Calu3 (cell line): ENCODE measurements at places on chromosomes 12 and 14.

DNA sequence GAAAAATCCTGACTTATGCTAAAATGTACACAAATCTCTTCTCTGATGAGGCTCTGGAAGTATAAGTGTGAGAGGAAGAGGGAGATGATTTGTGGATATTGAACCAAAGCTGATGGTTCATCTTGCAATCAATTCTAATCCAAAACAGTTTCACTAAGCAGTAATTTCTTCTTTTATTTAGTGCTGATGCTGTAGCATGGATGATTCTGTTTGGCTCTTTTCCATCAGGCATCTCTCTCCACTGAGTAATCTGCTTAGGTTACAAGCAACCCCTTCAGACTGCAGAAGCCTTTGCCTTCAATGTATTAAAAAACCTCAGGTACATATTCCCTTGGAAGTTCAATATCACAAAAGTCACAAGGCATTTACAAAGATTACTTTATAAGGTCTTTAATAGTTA, 159.1 kb upstream of the CCDC198 start:
- no peak for DNase-seq

DNA sequence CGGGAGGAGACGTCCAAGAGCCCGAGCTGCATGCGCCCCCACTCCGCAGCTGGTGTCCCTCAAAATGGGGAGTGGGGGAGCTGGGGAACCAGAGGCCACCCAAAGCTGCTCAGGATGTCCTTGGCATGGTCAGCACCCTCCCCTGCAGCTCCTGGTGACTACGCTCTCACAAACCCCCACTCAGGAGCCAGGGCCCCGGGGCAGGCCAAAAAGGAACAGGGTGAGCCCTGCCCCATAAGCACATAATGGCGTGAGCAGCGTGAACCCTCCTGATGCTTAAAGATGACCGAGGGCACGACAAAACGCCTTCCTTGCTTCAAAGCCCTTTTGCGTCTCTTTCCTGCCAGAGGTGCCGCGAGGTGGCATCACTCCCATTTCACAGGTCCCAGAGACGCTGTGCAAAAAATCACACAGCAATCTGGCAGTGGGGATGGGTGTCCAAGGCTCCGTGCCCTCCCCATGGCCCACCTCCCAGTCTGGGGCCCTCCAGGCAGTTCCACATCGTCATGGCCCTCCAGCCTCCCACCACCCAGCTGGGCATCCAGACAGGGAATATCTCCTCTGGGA, 13.5 kb downstream of the NCOR2 start:
- DNase-seq = no peak

GRCh38 chr12:5259523-5259922, 172.4 kb upstream of the NTF3 start:
- DNase-seq = no peak

GRCh38 chr14:73768107-73768506, 53.9 kb upstream of the PNMA1 start:
- no peak for DNase-seq

DNA sequence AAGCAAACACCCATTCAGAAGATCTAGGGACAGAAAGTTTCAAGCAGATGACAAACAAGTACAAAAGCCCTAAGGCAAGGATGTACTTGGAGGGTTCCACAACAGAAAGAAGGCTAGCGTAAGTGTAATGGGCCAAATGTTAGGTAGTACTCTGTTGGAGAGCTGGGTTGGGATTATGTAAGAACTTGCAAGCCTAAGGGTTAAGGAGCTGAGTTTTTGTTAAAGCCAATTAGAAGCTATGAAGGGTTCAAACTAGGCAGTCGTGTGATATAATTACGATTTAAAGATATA, 41.4 kb downstream of the HECTD1 start:
- DNase-seq = no peak

GRCh38 chr12:130354407-130354806, 16.7 kb downstream of the PIWIL1 start:
- DNase-seq = no peak

GRCh38 chr12:120642826-120643225, 2.4 kb downstream of the CABP1 start:
- DNase-seq = no peak

- DNase-seq = no peak
These were observed 65.7 kb upstream of the AEBP2 start for GRCh38 chr12:19373586-19373985.

DNA sequence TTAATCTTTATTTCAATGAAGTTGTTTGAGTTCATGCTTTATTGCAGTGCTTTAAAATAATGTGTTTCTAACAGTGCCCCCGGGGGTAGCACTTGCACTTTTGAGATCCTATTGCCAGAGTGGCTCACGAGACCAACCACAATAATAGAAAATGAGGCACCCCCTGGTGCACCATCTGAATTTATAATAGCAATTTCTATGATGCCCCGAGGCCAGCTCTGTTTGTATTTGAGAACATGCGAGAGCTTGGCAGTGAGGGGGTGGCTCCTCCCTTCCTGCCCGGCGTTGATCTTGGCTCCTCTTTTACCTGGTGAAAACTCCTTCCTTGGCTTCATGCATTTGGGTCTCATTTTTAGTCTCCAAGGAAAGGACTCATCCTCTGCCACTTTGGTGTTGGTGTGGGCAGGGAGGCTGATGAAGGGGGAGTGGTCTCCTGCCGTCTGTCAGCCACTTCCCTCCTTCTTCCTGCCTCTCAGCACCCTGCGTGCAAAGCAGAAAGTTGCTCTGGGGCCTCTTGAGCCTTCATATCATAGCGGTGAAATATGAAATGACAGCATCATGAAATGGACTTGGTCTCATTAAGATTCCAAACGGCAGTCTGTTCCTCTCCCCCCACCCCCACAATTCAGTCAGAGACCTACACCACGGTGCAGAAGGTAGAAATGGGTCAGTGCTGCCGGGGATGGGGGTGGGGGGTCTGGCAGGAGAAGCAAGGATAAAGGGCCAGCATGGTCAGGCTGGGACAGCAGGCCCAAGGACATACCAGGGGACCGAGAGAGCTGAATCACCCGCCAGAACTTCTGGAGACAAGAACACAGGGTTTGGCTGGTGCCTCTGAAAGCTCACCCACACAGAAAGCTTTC, 17.7 kb upstream of the NRXN3 start:
- no peak for DNase-seq

- no peak for DNase-seq
These were observed 145.3 kb downstream of the ETV6 start for GRCh38 chr12:11794751-11795150.

- no peak for DNase-seq
These were observed 42.3 kb downstream of the NPAS3 start for GRCh38 chr14:32980902-32981501.

DNA sequence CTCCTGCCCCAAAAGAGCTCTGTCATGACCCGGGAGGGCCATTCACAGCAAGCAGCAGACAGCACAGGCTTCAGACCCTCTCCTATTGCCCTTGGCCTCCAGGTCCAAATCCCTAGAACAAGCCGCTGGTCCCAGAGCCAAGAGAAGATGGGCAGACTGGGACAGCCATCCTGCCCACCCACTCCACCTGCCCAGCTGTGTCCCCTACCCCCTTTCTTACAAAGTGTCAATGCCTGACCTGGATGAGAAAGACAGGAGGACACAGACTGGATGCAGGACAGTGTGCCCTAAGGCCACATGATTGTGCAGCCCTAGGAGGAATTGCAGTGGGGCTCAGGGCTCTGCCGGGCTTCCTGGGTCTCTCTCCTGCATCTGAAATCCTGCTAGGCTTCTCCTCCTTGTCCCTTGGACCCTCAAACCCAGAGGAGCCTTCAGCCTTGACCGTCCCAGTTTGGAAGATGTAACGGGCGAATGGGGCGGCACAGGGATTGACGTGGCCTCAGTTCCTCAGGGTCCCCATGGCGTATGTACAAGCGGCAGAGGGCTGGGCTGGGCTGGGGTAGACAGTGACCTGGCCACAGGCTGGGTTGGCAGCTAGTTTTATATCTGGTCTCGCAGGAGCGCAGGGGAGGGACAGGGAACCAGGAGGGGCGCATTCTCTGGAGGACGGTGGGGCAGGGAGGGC, 27.1 kb upstream of the BCDIN3D start:
- DNase-seq = no peak

DNA sequence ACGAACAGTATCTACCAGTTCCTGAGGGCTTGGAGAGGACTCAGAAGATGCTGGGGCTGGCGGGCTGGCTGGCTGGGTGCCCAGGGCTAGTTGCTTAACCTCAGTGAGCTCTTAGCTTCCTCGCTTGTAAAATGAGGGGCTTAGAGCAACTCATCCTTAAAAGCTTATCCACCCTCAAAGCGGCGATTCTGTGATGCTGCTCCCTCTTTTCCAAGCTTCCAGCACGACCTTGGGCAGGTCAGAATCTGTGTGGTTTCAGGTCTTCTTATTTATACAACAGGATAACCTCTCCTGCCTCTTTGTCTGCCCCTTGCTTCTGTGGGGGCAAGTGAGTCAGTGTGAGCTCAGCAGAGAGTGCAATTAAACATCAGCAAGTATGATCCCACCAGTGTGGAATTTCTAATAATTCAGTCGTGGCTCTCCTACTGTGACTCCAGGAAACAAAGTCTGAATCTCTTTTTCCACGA, 281.8 kb downstream of the KSR2 start:
- peak; percentile 34 for DNase-seq

GRCh38 chr14:51816031-51816430, 44.4 kb upstream of the GNG2 start:
- DNase-seq = no peak

DNA sequence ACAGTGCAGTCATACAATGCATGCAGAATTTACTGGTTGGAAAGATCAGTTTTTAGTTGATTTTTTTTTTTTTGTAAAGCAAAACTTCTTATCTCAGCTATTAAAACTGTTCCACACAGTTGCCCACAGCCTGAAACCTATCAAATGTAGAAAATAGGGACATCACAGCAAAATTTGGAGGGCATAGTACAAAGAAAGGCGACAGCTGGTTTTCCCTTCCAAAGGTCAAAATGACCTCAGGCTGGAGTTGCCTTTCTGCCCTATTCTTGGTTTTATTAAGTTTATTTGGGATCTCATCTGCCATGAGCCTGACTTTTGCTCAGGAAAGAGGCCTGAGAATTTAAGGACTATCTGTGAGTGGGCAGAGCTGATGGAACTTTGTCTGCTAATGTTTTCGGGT, 28.5 kb downstream of the NOPCHAP1 start:
- no peak for DNase-seq

DNA sequence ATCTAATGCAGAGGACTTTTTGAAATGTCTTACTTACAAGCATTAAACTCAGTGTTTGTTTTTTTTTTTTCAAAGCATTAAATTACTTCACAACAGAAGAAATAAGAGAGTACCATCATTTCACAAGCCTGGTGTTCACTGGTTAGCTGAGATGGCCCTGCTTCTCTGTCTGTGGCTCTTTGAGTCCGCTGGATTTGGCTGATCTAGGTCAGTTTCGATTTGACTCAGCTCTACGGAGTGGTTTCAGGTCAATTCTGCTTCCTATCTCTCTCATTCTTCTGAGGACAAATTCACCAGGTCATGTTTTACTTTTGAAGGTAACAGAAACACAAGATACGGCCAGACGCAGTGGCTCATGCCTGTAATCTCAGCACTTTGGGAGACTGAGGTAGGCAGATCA, 1066.1 kb downstream of the FLRT2 start:
- no peak for DNase-seq

DNA sequence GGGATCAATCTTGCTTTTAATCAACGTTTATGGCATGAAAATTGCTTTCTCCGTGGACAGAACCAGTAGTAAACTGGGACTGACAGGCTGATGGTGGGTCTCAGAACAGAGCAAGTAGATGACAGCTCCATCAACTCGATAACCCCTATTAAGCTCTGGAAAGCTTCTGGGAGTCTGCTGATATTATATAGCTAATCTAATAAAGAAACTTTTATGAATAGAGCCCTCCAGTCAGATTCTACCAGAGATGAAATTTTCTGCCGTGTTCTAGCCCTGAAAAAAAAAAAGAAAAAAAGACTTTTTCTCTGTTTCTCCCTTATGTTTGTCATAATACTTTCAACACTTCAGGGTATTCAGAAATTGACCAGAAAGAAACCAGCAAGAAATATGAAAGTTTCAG, 171.6 kb downstream of the APAF1 start:
- no peak for DNase-seq

DNA sequence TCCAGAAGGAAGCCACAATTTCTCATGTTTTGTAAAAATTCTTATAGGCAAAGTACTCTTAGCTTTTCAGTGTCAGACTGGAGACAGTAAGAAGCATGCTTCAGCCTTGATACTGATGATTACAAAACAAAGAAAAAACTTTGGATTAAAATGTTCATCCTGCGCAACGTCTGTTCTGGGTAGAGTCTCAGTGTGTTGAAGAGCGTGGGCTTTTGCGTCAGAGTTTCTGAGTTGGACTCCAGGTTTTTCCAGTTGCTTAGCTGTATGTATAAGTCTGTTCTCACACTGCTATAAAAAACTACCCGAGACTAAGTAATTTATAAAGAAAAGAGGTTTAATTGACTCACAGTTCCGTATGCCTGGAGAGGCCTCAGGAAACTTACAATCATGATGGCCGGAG, 508.1 kb downstream of the DIO2 start:
- no peak for DNase-seq

DNA sequence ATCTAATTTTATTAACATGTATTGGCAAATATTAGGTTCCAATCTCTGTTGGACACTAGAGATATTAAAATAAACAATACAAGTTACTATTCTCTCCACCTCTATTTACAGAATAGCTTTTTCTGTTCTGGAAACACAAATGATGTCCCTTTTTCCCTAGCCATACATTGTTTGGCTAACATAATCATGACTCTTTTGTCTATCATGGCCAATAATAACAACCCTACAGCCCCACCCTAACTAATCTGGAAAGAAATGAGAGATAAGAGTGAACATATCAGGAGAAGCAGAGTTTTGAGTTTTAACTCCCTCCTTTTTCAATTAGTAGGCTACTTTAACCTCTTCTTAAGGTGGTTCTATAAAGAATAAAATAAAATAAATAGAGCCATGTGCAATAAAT, 40.2 kb downstream of the RASSF9 start:
- DNase-seq = no peak

DNA sequence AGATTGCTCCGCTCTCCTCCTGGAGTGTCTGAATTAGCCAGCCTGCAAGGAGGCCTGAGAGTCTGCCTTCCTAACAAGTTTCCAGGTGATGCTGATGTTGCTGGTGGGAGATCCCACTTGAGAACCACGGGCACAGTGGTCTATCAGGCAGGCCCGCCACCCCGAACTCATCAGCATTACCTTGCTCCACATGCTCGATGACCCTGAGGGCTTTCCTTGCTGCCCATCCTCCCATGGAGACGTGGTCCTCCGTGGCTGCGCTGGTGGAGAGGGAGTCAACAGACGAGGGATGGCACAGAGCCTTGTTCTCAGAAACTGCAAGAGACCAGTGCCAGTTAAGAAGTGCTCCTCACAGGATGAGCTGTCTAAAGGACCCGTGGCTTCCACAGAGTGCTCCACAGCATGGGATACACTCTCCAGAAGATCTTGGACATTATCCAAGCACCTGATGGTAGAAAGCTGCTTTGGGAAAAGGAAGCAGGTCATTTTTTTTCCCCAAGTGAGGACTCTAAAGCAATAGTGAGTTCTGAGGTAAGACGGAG, 18.3 kb downstream of the HAL start:
- no peak for DNase-seq
